Muscle of leg (tissue), 16 donors: ENCODE measurements at places on chromosomes 5 and 9. TPM values are rescaled to one million over a fixed set of nuclear protein-coding genes. Genes with fewer than 3 reads are reported as not detected.

Gene PCDHA1
- polyA plus RNA-seq = 0.04 TPM

Gene F12
- polyA plus RNA-seq = 0.45 TPM

GRCh38 chr5:17056141-17056631 is 120.1 kb upstream of the MYO10 start:
- DNase-seq = peak; percentile 68

- no peak for DNase-seq
Observed at GRCh38 chr5:88663793-88664216, 219.2 kb downstream of the MEF2C start.
